ENCODE measurements at places on chromosomes 7 and 10. TPM values are rescaled to one million over a fixed set of nuclear protein-coding genes. Genes with fewer than 3 reads are reported as not detected.

DNA sequence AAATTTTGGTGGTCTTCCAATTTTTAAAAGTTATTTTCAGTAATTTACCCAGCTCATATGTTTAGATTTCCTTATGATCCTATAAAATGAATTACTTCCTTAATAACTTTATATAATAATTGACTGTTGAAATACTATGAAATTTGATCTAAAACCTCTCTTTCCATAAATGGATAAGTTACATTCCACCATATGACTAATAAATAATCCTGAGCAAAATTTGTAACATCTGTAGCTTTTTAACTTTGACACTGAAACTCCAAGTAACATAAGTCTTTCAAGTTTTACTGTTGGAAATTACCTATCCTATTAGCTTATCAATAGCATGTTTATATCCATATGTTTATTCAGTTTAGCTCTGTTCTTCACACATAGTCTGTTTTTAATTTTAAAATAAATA, 85.3 kb downstream of the HECTD2 start:
- H3K27ac ChIP-seq, result no peak overlapping the region
- no peak for DNase-seq
- no peaks in the 10 kb centered on the region for H3K27me3 ChIP-seq
- H3K36me3 ChIP-seq, result no peaks in the 10 kb centered on the region
- H3K4me1 ChIP-seq, result no peaks in the 10 kb centered on the region

TLX1 gene
- not detected for total RNA-seq

DNA sequence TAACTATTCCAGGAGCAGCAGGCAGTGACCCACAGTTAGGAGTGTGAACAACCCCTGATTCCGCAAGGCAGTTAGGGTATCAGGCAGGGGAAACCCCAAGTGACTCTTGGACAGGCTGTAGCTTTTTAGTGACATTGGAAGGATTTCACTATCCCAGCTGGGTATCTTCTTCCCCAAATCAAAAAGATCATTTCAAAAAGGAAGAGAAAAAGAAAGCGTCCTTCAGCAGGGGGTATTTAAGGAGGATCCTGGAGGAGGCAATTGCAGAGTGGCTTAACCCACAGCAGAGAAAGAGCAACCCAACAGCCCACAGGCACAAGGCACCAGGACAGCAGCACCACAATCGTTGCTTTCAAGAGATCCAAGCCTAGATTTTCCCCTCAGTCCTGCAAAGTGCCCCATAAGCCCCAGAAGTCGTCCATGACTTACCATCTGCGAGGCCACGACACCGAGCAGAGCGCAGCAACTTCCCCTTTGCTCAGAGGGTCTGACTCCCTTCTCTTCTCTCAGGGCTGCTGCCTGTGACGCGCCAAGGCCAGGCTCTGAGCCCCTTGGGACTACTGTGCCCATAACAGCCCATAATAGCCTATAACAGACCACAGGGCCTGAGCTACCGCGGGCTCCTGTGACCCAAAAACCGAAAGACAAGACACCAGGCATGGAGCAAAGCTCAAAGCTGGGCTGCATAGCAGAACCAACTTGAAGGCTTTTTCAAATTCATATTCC, 19.8 kb downstream of the PIK3AP1 start:
- DNase-seq, result no peak
- no peak overlapping the region for H3K27ac ChIP-seq
- H3K4me3 ChIP-seq, result no peak overlapping the region
- peaks cover 3% of the 10 kb centered on the region for H3K36me3 ChIP-seq

DNA sequence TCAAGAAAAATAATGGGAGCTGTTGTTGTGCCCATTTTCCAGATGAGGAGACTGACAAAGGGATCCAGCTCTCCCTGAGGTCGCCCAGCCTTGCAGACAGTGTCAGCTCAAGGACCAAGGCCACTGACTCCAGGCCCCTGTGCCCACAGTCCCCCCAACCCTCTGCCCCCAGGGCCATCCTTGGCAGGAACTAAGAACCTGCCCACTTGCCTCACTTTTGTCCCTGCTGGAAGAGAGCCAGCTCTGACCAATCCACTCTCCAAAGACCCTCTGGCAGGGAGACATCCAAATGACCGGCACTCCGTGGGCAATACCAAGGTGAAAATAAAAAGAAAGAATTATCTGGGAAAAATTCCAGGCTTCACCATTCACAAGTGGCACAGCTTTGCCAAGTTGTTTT, 101.3 kb downstream of the TCERG1L start:
- no peak overlapping the region for H3K4me3 ChIP-seq
- DNase-seq, result no peak
- H3K4me1 ChIP-seq, result no peaks in the 10 kb centered on the region
- H3K36me3 ChIP-seq, result no peaks in the 10 kb centered on the region
- no peak overlapping the region for H3K27ac ChIP-seq
- H3K27me3 ChIP-seq, result no peaks in the 10 kb centered on the region

GRCh38 chr10:60666221-60666620, 112.1 kb upstream of the CDK1 start:
- H3K4me3 ChIP-seq, result no peak overlapping the region
- H3K27me3 ChIP-seq, result no peaks in the 10 kb centered on the region
- no peak overlapping the region for H3K27ac ChIP-seq

DNA sequence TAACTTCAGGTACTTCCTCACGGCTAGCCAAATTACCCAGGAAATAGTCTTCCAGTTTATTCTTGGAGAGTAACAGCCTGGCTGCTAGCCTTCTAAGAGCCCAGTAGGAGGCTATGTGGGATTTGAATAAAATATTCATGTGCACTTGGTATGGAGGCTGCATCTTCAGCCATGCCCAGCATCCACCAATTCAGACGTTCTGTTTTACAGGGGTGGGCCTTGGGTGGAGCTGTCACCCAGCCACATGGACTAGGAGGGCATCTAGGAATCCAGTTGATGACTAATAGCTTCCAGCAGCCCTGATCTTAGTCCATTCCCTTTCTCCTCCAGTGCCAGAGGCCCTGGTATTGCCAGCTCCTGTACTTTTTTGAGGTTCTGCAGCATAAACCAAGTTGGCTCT, 66.3 kb upstream of the ZRANB1 start:
- H3K36me3 ChIP-seq, result no peaks in the 10 kb centered on the region
- no peak for DNase-seq
- H3K27ac ChIP-seq, result no peak overlapping the region
- H3K4me1 ChIP-seq, result no peaks in the 10 kb centered on the region

DNA sequence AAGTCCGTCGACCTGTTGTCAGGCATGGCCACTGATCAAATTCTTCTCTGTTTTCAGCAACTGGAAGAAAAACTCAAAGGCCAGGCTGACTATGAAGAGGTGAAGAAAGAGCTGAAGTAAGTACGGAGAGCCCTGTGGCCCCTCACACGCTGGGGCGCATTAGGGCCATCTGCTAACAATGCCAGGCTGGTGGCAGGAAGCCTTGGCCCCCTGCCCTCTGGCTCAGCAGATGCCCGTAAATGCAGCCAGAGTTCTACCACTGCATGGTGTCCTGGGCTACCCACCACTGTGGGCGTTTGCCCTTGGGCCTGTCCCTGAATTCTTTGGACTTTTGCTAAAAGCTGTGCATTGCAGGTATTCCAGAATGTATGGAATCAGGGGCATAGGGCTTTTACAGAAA, 96.9 kb upstream of the SH2B2 start:
- H3K4me1 ChIP-seq, result peaks cover 1% of the 10 kb centered on the region
- no peaks in the 10 kb centered on the region for H3K36me3 ChIP-seq
- no peak overlapping the region for H3K27ac ChIP-seq
- DNase-seq, result no peak

NT5C2 gene
- 68.9 TPM for total RNA-seq

All from activated naive CD8-positive, alpha-beta T cell treated with anti-CD3 and anti-CD28 coated beads, Interleukin-2, amount 10 ng/mL, durations not matched to agents 7 days and 5 days (primary cell).